ENCODE measurements at places on chromosomes 3 and 15. TPM values are rescaled to one million over a fixed set of nuclear protein-coding genes. Genes with fewer than 3 reads are reported as not detected.

- peaks cover 47% of the 10 kb centered on the region for H3K4me1 ChIP-seq
- DNase-seq: peak; percentile 9
- no peaks in the 10 kb centered on the region for H3K36me3 ChIP-seq
- peak overlapping the region; percentile 55 for H3K27ac ChIP-seq
- no peaks in the 10 kb centered on the region for H3K27me3 ChIP-seq
- no peak overlapping the region for H3K4me3 ChIP-seq
Measured at GRCh38 chr15:73936588-73937290, 10.5 kb downstream of the LOXL1 start.

DNA sequence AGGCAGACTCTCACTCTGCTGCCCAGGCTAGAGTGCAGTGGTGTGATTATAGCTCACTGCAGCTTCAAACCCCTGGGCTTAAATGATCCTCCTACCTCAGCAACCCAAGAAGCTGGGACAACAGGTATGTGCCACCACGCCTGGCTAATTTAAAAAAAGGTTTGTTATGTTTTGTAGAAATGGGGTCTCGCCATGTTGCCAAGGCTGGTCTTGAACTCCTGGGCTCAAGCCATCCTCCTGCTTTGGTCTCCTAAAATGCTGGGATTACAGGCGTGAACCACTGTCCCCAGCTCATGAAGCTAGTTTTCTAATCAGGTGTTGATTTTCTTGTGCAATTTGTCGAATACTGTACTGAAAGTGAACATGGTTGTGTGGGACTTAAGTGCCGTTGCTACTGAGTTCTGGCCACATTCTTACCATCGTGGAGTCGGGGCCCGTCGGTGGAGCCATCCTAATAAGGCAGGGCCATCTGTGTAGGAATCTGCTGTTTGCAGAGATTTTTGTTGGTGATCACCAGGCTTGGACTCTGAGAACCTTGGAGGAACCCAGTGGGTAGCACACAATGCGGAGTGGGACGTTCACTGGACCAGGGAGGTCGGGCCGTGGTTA is 193.2 kb downstream of the GOLGA6L6 start:
- H3K4me3 ChIP-seq: no peak overlapping the region
- H3K4me1 ChIP-seq: no peaks in the 10 kb centered on the region
- peak; percentile 28 for DNase-seq
- peaks cover 16% of the 10 kb centered on the region for H3K36me3 ChIP-seq
- no peaks in the 10 kb centered on the region for H3K27me3 ChIP-seq

DNA sequence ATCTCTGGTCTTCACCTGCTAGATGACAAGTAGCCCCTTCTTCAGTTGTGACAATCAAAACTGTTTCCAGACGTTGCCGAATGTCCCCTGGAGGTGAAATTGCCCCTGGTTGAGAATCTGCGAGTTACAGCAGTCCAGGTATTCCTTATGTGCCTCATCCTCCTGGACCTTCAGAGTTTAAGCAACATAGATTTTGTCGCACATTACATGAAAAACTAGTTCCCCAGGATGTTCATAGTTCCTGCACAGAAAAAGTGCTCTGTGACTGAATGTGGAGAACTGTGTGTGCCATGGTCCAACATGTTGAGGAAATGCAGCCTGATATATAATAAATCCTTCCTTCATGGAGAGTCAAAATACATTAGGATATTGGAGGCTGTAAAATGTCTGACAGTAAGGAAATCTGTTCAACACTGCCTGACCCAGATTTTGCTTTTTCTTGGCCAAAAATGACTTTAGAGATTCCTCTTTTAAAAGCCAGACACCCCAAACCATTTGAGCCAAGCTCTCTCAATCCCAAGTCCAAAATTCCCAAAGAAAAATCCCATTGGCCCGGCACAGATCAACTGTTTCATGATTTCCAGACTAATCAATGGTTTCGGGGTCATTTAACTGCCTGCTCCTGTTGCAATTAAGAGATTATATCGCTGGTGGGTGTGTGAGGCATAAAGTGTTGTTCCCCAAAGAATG is 20.4 kb upstream of the SHC4 start:
- no peak overlapping the region for H3K4me3 ChIP-seq
- H3K4me1 ChIP-seq: peaks cover 26% of the 10 kb centered on the region
- no peaks in the 10 kb centered on the region for H3K27me3 ChIP-seq
- H3K27ac ChIP-seq: no peak overlapping the region
- peaks cover 3% of the 10 kb centered on the region for H3K36me3 ChIP-seq

- peaks cover 17% of the 10 kb centered on the region for H3K4me1 ChIP-seq
- H3K36me3 ChIP-seq: peaks cover 25% of the 10 kb centered on the region
- H3K27ac ChIP-seq: no peak overlapping the region
Measured at GRCh38 chr3:58429657-58430056, 4.0 kb downstream of the PDHB start.

DNA sequence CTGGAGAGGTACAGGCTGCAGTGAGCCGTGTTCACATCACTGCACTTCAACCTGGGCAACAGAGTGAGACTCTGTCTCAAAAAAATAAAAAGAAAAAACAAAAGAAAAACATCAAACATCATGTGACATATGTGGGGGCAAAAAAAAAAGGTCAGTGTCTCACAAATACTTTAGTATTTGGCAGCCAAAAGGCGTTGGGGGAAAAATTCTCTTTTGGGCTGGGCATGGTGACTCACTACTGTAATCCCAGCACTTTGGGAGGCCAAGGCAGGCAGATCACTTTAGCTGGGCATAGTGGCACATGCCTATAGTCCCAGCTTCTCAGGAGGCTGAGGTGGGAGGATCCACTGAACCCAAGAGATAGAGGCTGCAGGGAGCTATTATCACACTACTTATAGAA is 47.6 kb downstream of the TMCC1 start:
- peak overlapping the region; percentile 25 for H3K27ac ChIP-seq
- DNase-seq: no peak
- no peaks in the 10 kb centered on the region for H3K27me3 ChIP-seq
- H3K4me3 ChIP-seq: no peak overlapping the region

DNA sequence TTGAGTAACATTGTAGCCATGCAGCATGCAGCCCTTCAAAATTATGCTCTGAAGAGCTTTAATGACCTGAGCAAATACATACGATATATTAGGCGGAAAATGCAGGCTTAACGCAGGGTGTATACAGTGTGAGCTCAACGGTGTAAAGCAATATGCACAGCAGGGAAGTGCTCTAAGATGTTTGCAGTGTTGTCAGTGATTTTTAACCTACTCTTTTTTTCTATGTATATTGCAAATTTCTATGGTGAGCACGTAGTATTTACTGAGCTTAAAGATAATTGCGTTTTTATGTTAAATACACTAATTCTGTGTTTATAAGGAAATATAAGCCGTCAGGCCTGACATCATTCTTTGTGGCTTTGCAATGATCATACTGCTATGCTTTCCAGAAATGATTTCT is 42.1 kb downstream of the DGKG start:
- H3K27ac ChIP-seq: no peak overlapping the region
- no peak overlapping the region for H3K4me3 ChIP-seq
- DNase-seq: no peak
- H3K4me1 ChIP-seq: no peaks in the 10 kb centered on the region

DNA sequence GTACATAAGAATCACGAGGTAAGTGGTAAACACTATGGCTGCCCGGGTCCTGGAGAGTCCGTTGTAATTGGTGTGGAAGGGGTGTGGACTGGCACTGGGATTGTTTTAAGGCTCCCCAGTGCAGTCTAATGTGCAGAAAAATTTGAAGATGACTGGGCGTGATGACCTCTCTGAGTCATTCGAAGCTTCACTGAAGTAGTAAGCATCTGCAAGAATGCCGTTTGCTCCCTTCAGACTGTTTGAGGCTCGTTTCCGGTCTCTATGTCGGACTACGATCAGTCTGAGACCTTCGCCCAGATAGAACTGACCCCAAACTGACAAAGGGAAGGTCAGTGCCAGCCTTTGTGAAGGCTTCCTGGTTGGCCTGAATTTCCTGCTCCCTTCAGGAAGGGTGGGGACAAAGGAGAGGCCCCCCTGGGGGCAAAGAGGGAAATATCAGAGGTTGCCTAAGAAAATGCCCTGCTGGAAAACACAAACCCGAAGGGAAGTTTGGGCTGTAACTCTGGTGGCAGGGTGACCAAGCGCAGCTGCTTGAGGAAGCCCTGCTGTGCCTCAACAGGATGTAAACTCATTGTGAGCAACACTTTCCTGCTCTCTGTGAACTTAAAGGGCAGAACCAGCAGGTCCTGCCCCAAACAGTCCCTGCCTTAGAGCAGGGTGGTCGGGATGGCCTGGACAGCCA is 34.6 kb downstream of the BTD start:
- DNase-seq: no peak
- no peak overlapping the region for H3K4me3 ChIP-seq
- H3K4me1 ChIP-seq: peaks cover 57% of the 10 kb centered on the region
- no peaks in the 10 kb centered on the region for H3K27me3 ChIP-seq

DNA sequence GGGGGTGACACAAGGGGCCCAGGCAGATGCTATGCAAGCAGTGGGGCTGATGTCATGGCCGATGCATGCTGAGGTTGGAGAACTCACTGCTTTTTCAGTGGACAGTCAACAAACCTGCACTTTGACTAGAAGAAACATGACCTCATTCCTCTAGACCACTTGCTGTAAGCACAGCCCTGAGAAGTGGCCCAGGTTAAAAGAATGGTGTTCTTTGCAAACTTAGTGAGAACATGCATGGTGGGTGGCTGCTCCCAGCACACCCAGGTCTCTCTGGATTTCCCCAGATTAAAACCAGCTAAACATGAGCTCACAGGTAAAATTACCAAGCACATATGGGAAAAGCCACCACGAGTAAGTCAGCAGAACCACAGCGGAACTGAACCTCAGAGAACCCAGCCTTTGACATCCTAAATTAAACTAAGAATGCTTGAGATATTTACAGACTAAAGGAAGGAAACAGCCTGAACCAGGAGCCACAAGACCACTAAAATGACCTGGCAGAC is 15.5 kb downstream of the DLEC1 start:
- no peak overlapping the region for H3K4me3 ChIP-seq
- H3K36me3 ChIP-seq: no peaks in the 10 kb centered on the region
- peaks cover 7% of the 10 kb centered on the region for H3K27me3 ChIP-seq
- H3K4me1 ChIP-seq: no peaks in the 10 kb centered on the region
- DNase-seq: no peak
- no peak overlapping the region for H3K27ac ChIP-seq

DNA sequence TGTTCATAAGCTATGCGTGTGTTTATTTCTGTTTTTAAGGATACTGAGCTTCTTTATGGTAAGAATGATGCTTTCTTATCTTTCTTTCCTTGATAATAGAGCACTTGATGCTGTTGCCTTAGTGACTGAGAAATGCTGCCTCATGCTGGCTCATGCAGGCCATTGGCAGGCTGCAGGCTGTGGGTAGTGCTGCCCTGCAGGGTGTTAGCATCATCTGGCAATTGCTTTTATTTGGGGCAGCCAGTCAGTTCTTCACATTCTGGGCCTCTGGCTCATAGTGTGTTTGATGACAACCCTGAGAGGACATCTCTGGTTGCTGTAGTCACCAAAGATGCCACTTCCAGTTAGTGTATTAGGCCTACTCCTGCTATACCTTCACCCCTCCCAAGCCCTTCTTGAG is 66.2 kb upstream of the ONECUT1 start:
- H3K4me1 ChIP-seq: no peaks in the 10 kb centered on the region
- no peaks in the 10 kb centered on the region for H3K36me3 ChIP-seq
- H3K27me3 ChIP-seq: peaks cover 37% of the 10 kb centered on the region
- DNase-seq: no peak
- no peak overlapping the region for H3K27ac ChIP-seq

- no peak overlapping the region for H3K27ac ChIP-seq
- DNase-seq: no peak
- H3K4me1 ChIP-seq: peaks cover 4% of the 10 kb centered on the region
Measured at GRCh38 chr3:114350271-114350670, 56.4 kb downstream of the TIGIT start.

Gene EFCAB12
- 0.80 TPM for total RNA-seq

Gene PLA2G4F
- total RNA-seq: 1.5 TPM

Gene GOLGA6D
- 0.18 TPM for total RNA-seq

Gene STXBP5L
- 1.7 TPM for total RNA-seq

All from mesothelial cell of epicardium (in vitro differentiated cells).